ENCODE measurements at places on chromosomes 6 and 20.
A peak's percentile ranks its signal among the peaks of the same experiment; 100 is the strongest.

GRCh38 chr6:96520171-96521115 lies 1.2 kb upstream of the UFL1 start:
- no peak for DNase-seq

- no peak for DNase-seq
Observed at GRCh38 chr6:77650098-77650663, 2.7 kb upstream of the MEI4 start.

GRCh38 chr20:40962733-40963504 lies 65.7 kb upstream of the TOP1 start:
- DNase-seq: peak; percentile 63

- DNase-seq: no peak
Observed at GRCh38 chr6:147204843-147205311, 660 bp downstream of the STXBP5 start.

GRCh38 chr6:971981-972640 lies 279.2 kb upstream of the EXOC2 start:
- DNase-seq: no peak
